Iris pigment epithelial cell (primary cell): ENCODE measurements at places on chromosomes 13 and 19.

- DNase-seq: no peak
Measured at GRCh38 chr13:101325423-101325822, 90.9 kb downstream of the NALCN start.

DNA sequence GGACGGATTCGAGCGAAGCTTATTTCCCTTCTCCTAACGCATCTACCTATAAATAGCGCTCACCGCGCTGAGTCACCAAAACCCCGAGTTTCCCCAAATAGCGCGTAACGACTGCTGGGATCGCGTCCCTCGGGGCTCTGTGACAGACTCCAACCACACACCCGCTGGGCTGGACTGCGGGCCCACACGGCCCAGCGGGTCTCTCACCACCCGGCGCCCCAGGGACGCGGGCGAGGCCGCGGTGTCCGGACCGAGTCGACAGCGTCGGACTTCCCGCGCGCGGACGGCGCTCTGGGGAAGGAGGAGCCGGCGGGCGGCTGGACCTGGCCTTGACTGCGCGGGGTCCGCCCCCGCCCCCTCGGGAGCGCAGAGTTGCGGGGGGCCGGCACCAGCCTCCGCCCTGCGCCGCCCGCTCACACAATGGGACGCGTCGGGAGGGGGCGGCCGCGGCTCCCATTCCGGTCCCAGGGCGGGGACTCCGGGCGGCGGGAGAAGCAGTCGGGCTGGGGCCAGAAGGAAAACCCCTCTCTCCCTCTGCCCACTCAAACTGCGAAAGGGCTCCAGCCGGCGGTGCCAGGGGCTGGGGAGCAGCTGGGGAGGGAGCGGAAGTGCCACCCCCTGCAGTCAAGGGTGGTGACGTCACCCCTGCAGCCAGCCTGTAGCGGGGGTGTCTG, 108.8 kb downstream of the KCNRG start:
- peak; percentile 97 for DNase-seq

GRCh38 chr13:100584896-100585295, 3.7 kb downstream of the GGACT start:
- no peak for DNase-seq

DNA sequence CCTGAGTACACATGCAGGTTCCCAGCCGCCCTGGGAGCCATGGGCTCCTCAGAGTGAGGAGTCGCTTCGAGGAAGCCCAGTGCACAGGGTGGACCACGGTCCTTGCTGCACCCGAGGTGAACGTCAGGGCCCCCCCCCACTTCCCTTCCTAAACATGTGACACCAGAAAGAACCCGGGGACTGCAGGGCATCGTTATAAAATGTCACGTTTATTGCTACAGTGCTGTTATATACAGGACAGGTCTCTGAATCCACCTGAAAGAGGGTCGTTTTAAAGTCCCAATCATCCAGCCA, 3.8 kb upstream of the UQCR11 start:
- DNase-seq: no peak

DNA sequence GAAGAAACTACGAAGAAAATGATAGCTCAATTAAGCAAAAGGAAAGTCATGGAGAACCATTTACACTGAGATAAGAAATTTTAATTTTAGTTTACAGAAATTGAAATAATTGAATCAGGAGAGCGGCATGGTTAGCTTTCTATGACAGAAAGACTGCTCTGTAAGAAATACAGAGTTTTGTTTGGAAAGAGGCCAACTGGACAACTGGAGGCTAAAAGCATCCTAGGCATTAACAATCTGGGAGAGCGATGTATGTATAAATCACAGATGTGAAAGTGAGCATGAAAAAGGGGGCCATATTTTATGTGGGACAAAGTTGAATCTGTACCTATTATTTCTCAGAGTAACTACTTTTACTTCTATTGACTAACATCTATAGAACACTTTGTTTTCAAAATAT, 1608.8 kb upstream of the PCDH20 start:
- DNase-seq: peak; percentile 1

DNA sequence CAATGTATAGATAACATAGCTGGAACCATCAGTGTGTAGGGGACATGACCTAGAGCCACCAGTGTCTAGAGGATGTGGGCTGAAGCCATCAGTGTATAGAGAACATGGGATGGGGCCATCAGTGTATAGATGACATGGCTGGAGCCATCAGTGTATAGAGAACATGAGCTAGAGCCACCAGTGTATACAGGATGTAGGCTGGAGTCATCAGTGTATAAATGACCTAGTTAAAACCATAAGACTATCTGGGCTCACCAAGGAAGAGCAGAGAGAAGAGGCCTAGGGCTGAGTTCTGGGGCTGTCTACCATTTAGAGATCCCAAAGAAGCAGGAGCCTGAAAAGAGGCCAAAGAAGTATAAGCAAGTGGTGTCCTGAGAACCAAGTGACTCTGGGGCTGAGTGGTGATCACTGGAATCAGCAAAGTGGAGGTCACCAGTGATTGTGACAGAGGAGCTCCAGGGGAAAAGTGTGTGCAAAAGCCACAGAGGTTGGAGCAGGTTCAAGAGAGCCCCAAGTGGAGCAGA, 41.0 kb downstream of the RFX2 start:
- DNase-seq: no peak

DNA sequence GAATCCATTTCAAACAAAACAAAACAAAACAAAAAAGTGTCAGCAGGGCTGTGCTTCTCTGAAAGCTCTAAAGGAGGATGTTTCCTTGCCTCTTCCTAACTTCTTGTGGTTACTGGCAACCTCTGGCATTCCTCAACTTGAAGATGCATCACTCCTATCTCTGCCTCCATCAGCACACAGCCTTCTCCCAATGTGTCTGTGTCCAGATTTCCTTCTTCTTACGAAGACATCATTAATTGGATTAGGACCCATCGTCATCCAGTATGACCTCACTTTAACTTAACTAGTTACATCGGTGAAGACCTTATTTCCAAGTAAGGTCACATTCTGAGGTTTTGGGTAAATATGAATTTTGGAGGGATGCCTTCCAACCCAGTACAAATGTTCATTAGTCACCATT, 33.8 kb upstream of the GTF2F2 start:
- DNase-seq: peak; percentile 57

- peak; percentile 22 for DNase-seq
Measured at GRCh38 chr13:106919638-106920037, 351.7 kb upstream of the ARGLU1 start.

DNA sequence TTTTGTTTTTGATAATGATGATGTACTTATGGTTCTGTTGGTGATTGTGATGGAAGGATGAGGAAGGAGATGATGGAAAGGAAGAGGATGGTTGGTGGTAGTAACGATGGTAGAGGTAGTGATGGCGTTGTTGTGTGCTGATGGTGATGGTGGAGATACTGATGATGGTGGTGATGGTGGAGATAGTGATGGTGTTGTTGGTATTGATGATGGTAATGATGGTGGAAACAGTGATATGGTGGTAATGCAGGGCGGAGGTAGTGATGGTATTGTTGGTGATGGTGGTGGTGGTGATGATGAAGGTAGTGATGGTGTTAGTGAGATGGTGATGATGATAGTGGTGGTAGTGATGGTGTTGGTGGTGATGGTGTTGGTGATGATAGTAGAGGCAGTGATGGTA, 12.7 kb downstream of the CLEC17A start:
- no peak for DNase-seq

- DNase-seq: peak; percentile 86
Measured at GRCh38 chr19:29841559-29842367, 30.0 kb downstream of the CCNE1 start.

GRCh38 chr13:44713788-44714469, 137.8 kb upstream of the TSC22D1 start:
- DNase-seq: peak; percentile 97

DNA sequence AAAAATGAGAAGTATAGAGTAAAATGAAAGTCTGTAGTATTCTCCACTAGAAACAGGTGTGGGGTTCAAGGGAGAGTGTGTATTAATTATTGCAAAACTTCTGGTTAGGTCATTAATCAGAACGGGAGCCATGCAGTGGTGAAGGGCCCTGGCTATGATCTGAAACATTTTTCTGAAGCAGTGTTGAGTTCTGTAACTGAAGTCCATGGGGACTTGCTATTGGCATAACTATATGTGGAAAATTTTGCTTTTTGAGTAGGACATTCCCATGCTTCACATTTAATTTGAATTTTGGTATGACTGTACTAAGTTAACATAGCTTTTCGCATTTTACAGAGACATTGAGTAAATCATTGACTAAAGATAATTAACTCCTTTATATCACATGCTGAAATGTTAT, 67.5 kb downstream of the LRCH1 start:
- DNase-seq: no peak

GRCh38 chr19:18368504-18369222, 17.3 kb upstream of the GDF15 start:
- no peak for DNase-seq

- DNase-seq: no peak
Measured at GRCh38 chr19:6059988-6060599, 50.2 kb downstream of the RFX2 start.
